ENCODE measurements at places on chromosomes 3 and 15.

DNA sequence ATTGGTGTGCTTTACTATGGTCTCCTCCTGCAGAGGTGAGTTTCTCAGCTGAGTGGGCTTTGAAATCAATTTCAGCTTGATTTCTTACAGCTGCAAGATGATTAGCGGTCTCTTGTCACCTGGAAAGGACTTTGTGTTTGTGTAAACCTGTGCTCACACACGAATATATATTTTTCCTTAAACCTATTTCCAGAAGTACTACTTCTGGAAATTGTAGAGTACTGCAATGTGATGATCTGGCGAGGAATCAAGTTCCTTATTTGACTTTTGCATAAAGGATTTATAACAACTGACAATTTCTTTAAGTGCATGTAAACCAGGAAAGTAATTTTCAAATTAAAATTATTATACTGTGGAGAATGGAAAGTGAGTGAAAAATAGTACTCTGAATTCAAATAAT lies 2.1 kb downstream of the MCTP2 start:
- DNase-seq, result no peak

- no peak for DNase-seq
Observed at GRCh38 chr3:129560269-129560787, 17.4 kb downstream of the H1-8 start.

DNA sequence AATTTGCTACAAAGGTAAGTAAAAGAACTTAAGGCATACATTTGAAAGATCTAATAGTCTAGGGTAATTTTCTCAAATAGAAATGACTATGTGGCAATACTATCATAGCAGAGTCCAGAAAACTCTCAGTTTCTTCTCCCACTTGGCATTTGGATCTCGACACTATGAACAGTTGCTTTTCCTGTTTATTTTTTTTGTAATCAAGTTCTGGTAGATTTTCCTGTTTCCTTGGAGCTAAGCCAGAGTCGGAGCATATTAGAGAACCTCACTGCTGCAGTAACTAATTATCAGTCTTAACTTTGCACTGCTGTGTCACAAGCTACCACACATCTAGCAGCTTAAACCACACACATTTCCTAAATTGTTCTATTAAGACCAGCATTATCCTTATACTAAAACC lies 44.9 kb upstream of the ZNF385D start:
- DNase-seq, result no peak

DNA sequence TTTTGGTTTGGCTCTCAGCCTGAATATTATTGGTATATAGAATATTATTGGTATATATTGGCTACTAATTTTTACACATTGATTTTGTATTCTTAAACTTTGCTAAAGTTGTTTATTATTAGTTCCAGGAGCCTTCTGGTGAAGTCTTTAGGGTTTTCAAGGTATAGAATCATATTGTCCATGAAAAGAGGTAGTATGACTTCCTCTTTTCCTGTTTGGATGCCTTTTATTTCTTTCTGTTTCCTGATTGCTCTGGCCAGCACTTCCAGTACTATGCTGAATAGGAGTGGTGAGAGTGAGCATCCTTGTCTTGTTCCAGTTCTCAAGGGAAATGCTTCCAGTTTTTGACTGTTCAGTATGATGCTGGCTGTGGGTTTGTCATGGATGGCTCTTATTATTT lies 107.3 kb upstream of the LIPC start:
- DNase-seq, result no peak

- no peak for DNase-seq
Observed at GRCh38 chr15:94294556-94294955, 63.2 kb downstream of the MCTP2 start.

- no peak for DNase-seq
Observed at GRCh38 chr15:84929795-84930603, 45.5 kb downstream of the SLC28A1 start.

DNA sequence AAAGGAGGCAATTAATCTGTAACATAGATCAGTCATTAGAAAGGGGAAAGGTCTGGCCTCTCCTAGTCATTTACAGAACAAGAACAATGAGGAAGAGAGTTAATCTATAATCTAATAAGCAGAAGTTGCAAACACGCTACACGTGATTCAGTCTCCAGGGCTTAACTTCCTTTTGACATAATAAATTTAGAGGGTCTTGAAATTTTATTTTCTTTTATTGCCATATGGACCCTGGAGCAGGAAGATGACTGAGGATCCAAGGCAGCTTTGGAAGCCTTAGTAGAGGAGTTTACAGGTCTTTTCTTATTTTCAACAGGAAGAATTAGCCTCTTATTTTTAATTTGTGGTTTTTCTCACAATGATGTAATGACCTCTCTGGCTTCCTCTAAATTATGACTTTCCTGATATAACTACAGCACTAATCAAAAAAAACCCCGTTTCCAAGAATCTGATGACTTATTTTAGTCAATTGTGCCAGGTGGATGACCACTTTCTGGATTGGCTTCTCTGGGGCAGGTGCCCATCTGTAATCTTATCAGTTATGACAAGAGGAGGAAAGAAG lies 32.2 kb downstream of the ADGRG7 start:
- DNase-seq, result no peak

DNA sequence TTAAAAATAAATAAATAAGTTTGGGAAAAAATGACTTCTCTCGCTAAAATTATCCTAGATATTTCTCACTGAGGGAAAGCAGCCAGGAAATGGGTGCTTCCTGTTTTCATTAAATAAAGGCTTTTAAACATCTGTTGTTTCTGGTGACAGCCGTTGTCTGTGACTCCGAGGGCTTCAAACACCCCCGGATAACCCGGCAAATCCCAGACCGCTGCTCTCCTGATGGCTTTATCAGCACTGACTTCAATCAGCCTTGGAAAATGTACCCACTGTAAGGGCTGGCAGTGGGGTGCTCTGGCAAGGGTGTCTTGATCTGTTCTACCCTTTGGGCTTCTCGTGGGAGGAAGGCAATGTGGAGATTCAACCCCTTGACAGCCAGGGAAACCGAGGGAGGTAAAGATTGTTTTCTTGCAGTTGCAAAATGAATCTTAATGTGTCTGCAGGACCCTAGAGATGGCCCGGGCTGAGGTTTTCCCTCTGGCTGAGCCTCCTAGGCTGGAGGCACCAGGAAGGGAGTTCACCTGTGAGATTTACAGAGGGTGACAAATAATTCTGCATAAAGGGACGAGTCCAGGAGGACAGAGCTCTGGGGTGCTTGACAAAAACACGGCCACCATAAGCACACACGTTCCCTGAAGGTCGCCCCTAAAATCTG lies 33.6 kb upstream of the SEC13 start:
- DNase-seq, result no peak

- no peak for DNase-seq
Observed at GRCh38 chr3:15284121-15284889, 48.1 kb downstream of the SH3BP5 start.

- no peak for DNase-seq
Observed at GRCh38 chr3:143595456-143596077, 252.7 kb downstream of the SLC9A9 start.

DNA sequence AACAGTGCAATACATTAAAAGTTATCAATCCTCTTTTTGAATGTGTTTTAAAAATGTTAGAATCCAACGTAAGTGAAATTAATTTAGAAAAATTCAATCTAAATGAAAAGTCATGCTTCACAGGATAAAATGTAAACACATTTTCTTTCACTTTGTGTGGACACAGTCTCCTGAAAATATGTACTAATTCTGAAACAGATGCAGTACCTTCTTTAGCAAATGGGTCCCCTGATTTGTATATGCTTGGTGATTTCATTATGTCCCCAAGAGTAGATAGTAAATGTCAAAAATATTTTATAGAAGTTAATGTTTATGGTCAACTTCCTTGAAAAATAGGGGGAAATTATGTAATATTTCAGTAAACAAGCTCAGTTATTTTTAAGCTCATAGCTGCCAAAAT lies 28.9 kb downstream of the FOXP1 start:
- no peak for DNase-seq
